ENCODE measurements at places on chromosomes 12 and 14. TPM values are rescaled to one million over a fixed set of nuclear protein-coding genes. Genes with fewer than 3 reads are reported as not detected.

The RPL10L gene
- not detected for total RNA-seq

The LETMD1 gene
- total RNA-seq: 28.8 TPM

The CCDC88C gene
- 7.1 TPM for total RNA-seq

The KRT82 gene
- not detected for total RNA-seq

The PFKM gene
- total RNA-seq: 31.6 TPM

The OAS2 gene
- total RNA-seq: 0.25 TPM

The TROAP gene
- total RNA-seq: 82.7 TPM

The LTA4H gene
- total RNA-seq: 105 TPM

The SYNDIG1L gene
- total RNA-seq: not detected

The PLEKHD1 gene
- 0.02 TPM for total RNA-seq

The AKAP6 gene
- 0.41 TPM for total RNA-seq

The EML5 gene
- 0.84 TPM for total RNA-seq

The ARHGEF40 gene
- 10.7 TPM for total RNA-seq

The DNAI7 gene
- 0.11 TPM for total RNA-seq

The RASAL1 gene
- total RNA-seq: 0.32 TPM

The AMDHD1 gene
- 2.4 TPM for total RNA-seq

The EGLN3 gene
- total RNA-seq: 6.1 TPM

The SRGAP1 gene
- total RNA-seq: 13.9 TPM

The PLEKHG7 gene
- total RNA-seq: not detected

The LAG3 gene
- 0.47 TPM for total RNA-seq

The A2M gene
- total RNA-seq: not detected

The ANO2 gene
- total RNA-seq: not detected

The KLHL33 gene
- not detected for total RNA-seq

The RGS6 gene
- total RNA-seq: not detected

The TMEM233 gene
- 0.11 TPM for total RNA-seq

The MYH6 gene
- total RNA-seq: not detected

The CACNA2D4 gene
- not detected for total RNA-seq

The C14orf119 gene
- total RNA-seq: 77.8 TPM

The RITA1 gene
- 38.8 TPM for total RNA-seq

The NTF3 gene
- not detected for total RNA-seq

The PGF gene
- total RNA-seq: 2.3 TPM

The CCDC197 gene
- not detected for total RNA-seq

The RD3L gene
- total RNA-seq: not detected

The KDM5A gene
- total RNA-seq: 24.0 TPM

The SLC39A5 gene
- total RNA-seq: not detected

The OR2AP1 gene
- total RNA-seq: not detected

The RPS6KA5 gene
- 4.0 TPM for total RNA-seq

The LRTM2 gene
- not detected for total RNA-seq

The TMEM253 gene
- 0.52 TPM for total RNA-seq

The DHH gene
- not detected for total RNA-seq

The ACOT6 gene
- total RNA-seq: not detected

The KRT78 gene
- not detected for total RNA-seq

The COL2A1 gene
- total RNA-seq: 0.08 TPM

The ABCD2 gene
- total RNA-seq: not detected

The DPY19L2 gene
- total RNA-seq: 1.7 TPM

The SERPINA9 gene
- 0.13 TPM for total RNA-seq

The TUBA1C gene
- 2,014 TPM for total RNA-seq

The CCDC196 gene
- total RNA-seq: not detected

The SLC2A13 gene
- 3.0 TPM for total RNA-seq
